ENCODE measurements at places on chromosomes 1 and 21.
A peak's percentile ranks its signal among the peaks of the same experiment; 100 is the strongest.

DNA sequence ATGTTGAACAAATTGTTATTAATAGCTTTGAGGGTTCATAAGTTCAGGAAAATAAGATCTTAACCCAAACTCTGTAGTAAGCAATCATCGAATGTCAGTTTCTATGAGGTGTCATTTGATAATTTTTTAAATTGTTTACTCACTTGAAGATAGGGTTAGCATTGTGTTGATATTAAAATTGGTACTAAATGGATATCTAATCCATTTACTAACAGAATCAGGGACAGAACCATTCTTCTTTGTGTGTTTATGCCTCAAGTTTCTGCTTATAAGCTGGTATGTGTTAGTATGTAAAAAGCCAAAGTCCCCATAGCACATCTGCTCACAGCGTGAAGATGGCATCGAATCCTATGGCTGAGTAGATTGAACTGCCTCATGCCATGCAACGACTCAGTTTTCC is 13.4 kb downstream of the DDR2 start:
- DNase-seq, result no peak

GRCh38 chr21:38952890-38953289 is 147.2 kb downstream of the ETS2 start:
- DNase-seq, result no peak

GRCh38 chr21:44800971-44801467 is 601 bp downstream of the UBE2G2 start:
- DNase-seq, result no peak

GRCh38 chr21:46194374-46195334 is 10.4 kb upstream of the SPATC1L start:
- DNase-seq, result no peak

- no peak for DNase-seq
These were observed 3.7 kb upstream of the LRP8 start for GRCh38 chr1:53331446-53332185.

DNA sequence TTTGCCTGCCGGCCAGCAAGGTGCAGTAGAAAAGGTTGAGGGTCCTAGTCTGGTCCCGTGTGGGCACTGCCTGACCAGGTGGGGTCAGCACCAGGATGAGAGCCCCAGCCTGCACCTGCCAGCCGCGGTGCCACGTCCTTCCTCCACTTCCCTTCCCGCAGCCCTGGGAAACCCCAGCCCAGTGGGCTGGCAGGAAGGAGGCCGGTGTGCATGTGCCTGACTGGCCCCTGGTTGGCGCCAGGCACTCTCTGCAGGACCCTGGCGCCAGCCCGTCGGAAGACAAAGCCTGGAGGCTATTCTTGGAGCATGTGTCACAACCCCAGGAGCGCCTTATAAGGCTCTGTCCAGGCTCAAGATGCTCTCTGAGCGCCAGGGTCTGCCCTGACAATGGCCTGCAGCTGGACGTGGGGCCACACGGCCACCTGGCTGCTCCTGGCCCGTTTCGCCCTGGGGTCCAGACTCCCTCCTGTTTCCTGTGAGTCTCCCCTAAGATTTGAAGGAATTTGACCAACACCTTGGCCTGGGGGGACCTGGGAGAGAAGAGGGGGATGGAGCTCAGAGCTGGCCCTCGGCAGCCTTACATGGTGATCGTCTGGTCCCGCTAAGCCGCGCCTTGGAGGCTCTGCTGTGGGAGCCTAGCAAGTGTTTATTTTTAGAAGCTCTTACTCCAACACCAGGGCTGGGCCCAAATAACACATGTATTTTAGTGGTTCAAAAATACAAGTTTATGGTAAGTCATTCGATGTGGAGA is 31.9 kb upstream of the POFUT2 start:
- DNase-seq, result no peak

- peak; percentile 74 for DNase-seq
These were observed 3.1 kb upstream of the TXNIP start for GRCh38 chr1:145999321-146000024.
